ENCODE measurements at places on chromosomes 5 and 9.

GRCh38 chr5:143016777-143017516 lies 246.8 kb downstream of the ARHGAP26 start:
- peak; percentile 47 for DNase-seq

DNA sequence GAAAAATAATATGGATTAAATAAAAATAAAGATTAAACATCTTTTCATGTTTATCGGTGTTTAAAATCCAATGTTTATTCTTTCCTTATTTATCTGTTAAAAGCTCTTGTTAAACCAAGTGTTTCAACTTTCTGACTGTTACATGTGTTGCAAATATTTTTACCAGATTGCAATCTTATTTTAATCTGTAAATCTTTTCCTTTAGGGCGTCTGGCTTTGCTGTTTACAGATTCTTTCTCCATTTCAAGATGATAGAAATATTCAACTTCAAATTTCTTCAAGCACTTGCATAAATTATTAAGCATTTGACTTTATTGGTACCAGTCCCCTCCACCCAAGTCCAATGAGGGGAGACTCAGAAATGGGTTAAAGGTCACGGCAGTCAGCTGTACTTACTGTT lies 16.9 kb upstream of the ABCA1 start:
- DNase-seq: no peak

- DNase-seq: no peak
These were observed 44.0 kb downstream of the PTCD2 start for GRCh38 chr5:72364171-72364570.

GRCh38 chr5:130912088-130912487 lies 253.0 kb downstream of the HINT1 start:
- DNase-seq: no peak

GRCh38 chr5:34791761-34792244 lies 47.2 kb upstream of the TTC23L start:
- DNase-seq: no peak

GRCh38 chr5:52837591-52838001 lies 49.9 kb downstream of the ITGA1 start:
- no peak for DNase-seq

DNA sequence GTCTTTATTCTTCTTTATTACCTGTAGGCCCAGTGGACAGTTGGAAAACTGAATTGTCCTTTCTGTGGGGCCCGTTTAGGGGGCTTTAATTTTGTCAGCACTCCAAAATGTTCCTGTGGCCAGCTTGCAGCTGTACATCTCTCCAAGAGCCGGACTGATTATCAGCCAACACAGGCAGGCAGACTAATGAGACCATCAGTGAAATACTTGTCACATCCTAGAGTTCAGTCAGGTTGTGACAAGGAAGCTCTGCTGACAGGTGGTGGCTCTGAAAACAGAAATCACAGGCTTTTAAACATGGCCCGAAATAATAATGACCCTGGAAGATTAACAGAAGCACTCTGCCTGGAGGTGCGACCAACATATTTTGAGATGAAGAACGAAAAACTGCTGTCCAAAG lies 47.9 kb downstream of the RNF180 start:
- no peak for DNase-seq

DNA sequence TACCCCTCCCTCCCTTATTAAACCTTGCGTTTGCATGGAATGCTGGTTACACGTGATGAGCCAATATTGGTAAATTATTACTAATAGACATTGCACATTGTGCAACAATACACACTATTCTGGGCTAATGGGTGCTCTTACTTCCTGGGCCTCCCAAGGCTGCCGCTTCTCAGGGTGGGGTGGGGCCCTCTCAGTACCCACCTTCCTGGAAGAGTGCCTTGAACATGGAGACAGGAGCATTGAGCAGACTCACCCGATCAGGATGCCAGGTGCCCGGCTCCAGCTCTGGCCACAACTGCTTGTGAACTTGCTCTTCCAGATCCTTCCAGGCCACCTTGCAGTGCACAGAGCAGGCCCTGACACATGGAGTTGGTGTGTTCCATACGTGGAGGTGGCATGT lies 24.7 kb upstream of the CEP72 start:
- no peak for DNase-seq

DNA sequence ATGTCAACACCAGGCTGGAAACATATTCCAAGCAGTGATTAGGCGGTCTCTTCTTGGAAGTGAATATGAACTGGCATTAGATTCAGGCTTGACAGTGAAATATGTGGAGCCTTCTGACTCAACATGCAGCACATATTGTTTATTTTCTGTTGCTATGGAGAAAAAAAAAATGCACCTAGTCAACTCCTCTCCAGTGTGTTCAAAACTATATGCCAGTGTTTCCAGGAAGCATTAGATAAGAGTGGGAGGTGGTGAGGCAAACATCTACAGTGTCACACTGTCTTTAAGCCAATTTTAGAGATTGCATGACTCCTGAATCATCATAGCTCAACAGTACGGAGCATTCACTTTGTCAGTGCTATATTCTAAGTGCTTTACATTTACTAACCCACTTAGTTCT lies 117.9 kb downstream of the HCN1 start:
- DNase-seq: no peak

GRCh38 chr5:125413496-125414274 lies 667.2 kb upstream of the ZNF608 start:
- no peak for DNase-seq

DNA sequence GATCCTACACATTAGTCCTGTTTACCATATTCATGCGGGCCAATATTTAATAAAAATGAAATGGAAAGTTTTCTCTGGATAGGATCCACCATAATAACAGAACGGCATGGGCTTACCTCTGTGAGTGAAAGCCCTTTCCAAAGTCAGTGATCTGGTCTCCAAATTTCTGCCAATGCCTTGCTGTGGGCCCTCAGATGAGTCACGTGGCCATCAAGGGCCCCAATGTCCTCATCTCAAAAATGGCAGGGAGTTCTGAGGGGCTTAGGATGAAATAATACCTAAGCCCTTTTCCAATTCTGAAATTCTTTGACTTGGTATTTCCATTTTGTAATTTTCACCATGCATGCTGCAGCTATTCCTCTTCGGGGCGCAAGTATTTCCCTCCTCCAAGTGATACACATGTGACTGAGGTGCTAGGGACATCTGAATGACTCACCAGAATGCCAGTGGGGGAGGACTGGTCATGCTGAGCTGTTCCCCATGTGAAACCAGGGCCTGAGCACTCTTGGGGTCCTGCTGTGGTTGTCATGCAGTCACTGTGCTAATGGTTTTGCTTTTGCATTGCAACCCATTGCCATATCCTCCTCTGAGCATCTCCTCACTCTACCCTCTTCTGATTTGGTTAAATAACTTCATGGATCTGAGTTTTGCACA lies 35.0 kb downstream of the ITK start:
- DNase-seq: no peak

DNA sequence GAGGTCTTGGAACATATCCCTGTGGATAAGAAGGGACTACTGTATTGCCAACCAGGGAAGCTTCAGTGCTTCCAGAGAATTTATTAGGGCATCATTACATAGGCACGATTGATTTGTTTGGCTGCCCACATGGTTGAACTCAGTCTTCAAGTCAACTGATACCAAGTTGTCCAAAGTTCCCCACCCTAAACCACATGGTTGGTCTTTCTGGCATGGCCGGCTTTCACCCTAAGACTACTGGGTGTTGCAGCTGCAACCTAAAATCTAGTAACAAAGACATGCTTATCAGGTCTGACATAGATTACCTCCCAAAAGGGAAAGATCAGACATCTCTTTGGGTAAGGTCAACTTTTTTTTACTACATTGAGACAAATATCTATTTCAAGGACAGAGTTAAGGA lies 37.0 kb downstream of the FAF2 start:
- DNase-seq: no peak

DNA sequence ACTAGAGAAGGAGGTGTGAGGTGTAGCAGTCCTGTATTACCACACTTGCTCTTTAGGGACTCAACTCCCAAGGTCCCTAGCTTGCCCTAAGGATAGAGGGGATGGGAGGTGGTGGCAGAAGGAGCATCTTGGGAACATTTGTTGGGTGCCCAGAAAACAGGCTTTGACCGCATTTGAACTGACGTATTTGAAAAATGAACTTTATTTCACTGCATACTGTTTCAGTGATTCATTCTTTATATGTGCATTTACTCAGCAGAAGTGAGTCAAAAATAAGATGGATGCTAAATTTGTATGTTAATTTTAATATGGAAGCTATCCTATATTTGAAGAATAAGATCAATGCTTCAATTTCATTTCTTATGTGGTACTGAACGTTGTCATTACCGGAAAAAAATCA lies 18.7 kb downstream of the DMRT3 start:
- DNase-seq: no peak

- DNase-seq: no peak
These were observed 4.3 kb downstream of the EEIG1 start for GRCh38 chr9:127976498-127976897.

- DNase-seq: no peak
These were observed 34.7 kb downstream of the SH3RF2 start for GRCh38 chr5:145971108-145971507.

- no peak for DNase-seq
These were observed 41.4 kb downstream of the BICD2 start for GRCh38 chr9:92723299-92723625.

DNA sequence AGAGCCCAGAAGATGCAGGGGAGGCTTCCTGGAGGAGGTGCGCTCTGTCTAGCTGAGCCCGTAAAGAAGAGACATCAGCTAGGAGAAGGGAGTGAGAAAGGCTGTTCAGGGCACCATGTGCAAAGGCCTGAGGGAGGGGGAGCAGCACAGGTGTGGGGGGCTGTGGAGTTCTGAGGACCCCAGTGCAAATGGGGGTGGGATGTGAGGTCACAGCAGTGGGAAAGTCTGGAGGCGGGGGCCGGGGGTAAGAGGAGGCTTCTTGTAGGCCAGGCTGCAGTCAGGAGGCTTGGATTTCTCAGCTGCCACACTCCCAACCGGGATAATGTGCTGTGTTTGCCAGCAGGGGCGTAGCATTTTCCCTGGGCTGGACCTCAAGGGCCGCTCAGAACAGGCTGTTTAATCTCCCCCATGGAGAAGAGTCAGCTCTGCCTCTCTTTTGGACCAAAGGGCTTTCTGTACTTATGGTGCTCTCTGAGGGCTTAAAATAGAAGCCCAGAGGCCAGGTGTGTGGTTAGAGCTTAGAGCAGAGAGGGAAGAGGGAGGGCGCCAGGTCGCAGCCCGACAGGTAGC lies 5.7 kb downstream of the NEURL1B start:
- no peak for DNase-seq

Data from stimulated activated CD4-positive, alpha-beta T cell treated with anti-CD3 and anti-CD28 coated beads, Interleukin-2, amount 100 ng/mL, for 24 hours (primary cell).